Large intestine (tissue), 12 donors: ENCODE measurements at places on chromosomes 2 and 18. TPM values are rescaled to one million over a fixed set of nuclear protein-coding genes. Genes with fewer than 3 reads are reported as not detected.

DNA sequence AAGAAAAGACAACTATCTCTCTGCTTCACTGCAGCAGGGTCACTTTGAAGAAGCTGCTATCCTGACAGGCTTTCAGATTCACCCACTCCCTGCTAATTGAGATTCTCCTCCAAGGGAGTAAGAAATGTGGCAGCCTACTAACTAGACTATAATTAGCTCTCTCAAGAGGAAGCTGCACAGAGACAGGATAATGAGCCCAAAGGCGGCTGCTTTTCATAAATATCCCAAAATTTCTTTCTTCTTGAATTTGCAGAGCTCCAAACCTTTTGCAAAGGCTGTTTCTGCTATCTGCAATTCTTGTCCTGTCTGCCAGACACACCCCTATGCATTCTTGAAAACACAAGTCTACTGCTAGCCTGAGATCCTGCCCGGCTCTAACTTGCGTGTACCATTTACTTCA is 54.0 kb upstream of the RNU4ATAC start:
- DNase-seq, result no peak
- no peak overlapping the region for H3K4me3 ChIP-seq
- H3K27ac ChIP-seq, result no peak overlapping the region
- no peaks in the 10 kb centered on the region for H3K27me3 ChIP-seq
- H3K4me1 ChIP-seq, result peaks cover 6% of the 10 kb centered on the region

GRCh38 chr18:69265656-69266055 is 135.0 kb upstream of the DOK6 start:
- H3K36me3 ChIP-seq, result no peaks in the 10 kb centered on the region
- H3K27me3 ChIP-seq, result no peaks in the 10 kb centered on the region
- H3K27ac ChIP-seq, result no peak overlapping the region

LDLRAD4 gene
- polyA plus RNA-seq, result 9.1 TPM

DNA sequence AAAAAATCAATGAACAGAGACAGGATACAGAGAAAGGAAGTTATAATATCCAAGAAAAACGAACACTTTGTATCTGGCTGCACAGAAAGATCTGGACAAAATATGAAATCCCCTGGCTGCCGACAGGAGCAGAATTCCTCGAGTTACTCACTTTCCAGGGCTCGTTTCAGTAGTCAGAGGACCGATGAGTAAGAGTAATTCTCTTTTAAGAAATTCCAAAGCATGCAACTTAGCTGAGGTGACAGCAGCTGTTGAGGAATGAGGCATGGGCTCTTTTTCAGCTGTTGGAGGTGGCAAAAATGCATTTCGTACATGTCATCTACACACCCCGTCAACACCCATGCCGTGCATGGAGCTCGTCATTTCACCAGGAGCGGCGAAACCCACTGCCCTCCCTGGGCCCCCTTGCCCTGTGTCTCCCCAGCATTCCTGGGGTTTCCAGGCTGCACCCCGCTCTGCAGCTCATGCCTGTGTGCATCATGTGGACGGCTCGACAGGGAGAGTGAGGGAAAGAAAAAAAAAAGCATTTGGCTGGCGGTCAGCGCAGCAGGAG is 210.8 kb upstream of the SMIM21 start:
- no peaks in the 10 kb centered on the region for H3K27me3 ChIP-seq
- H3K4me1 ChIP-seq, result no peaks in the 10 kb centered on the region
- peak; percentile 5 for DNase-seq
- peak overlapping the region; percentile 68 for H3K27ac ChIP-seq
- H3K4me3 ChIP-seq, result peak overlapping the region; percentile 7

- H3K4me3 ChIP-seq, result peak overlapping the region; percentile 93
- peaks cover 21% of the 10 kb centered on the region for H3K36me3 ChIP-seq
- peaks cover 9% of the 10 kb centered on the region for H3K4me1 ChIP-seq
- H3K27ac ChIP-seq, result peak overlapping the region; percentile 94
These were observed 708 bp downstream of the ZNF24 start for GRCh38 chr18:35343488-35343935.

DNA sequence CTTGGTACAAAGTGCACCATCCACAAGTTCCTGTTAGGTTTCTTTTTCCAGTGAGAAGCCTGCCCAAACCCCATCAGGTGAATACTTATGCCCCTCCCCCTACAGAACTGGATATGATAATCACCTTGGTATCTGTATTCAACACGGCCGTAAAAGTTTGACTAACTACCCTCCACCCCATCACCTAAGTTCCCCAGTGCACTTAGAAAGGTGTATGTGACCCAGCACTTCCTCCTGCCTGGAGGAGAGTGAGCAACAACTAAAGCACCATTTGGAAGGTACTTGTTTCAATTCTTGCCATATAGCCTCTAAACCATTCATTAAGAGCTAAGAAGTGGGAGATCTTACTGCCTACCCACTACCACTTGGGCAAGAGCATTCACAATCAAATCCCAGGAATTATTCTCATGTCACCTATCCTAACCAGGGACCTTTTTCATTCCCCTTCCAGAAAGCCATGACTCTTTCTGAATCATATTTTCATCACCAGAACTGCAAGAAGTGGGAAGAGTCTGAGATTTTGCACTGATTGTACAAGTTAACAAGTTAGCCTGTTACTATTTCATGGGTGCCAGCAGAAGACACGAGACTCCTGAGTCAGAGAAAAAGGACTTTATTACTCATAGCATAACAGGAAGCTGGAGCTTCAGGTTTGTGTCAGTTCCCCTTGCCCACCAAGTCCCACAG is 53.5 kb upstream of the NDUFV2 start:
- no peak overlapping the region for H3K4me3 ChIP-seq
- H3K27me3 ChIP-seq, result no peaks in the 10 kb centered on the region
- no peak overlapping the region for H3K27ac ChIP-seq
- no peaks in the 10 kb centered on the region for H3K36me3 ChIP-seq

- H3K4me1 ChIP-seq, result peaks cover 13% of the 10 kb centered on the region
- H3K27me3 ChIP-seq, result peaks cover 2% of the 10 kb centered on the region
- no peaks in the 10 kb centered on the region for H3K36me3 ChIP-seq
- no peak overlapping the region for H3K27ac ChIP-seq
- H3K4me3 ChIP-seq, result no peak overlapping the region
- no peak for DNase-seq
These were observed 43.7 kb upstream of the IGFBP5 start for GRCh38 chr2:216739035-216739434.

- H3K27ac ChIP-seq, result no peak overlapping the region
- H3K4me3 ChIP-seq, result no peak overlapping the region
- no peaks in the 10 kb centered on the region for H3K27me3 ChIP-seq
- DNase-seq, result no peak
These were observed 39.8 kb downstream of the VSNL1 start for GRCh38 chr2:17580319-17580715.

DNA sequence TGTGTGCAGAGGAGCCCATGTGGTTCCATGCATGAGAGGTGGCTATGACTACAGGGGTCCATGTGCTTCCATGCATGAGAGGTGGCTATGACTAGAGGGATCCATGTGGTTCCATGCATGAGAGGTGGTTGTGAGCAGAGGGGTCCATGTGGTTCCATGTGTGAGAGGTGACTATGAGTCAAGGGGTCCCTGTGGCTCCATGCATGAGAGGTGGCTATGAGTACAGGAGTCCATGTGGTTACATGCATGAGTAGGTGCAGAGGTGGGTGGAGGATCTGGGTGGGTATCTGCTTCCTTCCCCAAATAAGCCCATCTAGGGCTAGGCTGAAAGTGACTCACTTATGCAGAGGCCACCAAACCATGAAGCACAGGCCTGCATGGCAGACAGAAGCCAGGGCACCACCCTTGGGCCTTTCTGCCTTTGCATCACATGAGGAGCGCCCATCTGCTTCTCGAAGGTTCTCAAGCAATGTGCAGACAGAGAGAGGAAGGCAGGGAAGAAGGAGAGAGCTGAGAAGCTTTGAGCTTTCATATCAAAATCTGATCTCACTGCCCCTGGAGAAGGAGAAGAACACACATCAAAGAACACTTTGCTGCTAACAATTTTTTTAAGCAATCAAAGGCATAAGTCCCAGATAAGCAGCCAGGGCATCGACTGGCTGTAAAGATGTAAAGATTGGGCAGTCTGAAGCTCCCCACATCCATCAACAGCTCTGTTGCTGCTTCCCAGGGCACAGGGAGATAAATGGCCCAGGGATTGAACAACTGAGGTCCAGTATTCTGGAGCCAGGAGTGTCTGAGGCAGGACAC is 137.6 kb downstream of the TNS1 start:
- H3K4me3 ChIP-seq, result no peak overlapping the region
- H3K27me3 ChIP-seq, result no peaks in the 10 kb centered on the region
- H3K27ac ChIP-seq, result no peak overlapping the region
- peaks cover 36% of the 10 kb centered on the region for H3K36me3 ChIP-seq
- no peak for DNase-seq

- H3K27ac ChIP-seq, result no peak overlapping the region
- no peaks in the 10 kb centered on the region for H3K4me1 ChIP-seq
- DNase-seq, result no peak
These were observed 91.0 kb upstream of the FZD5 start for GRCh38 chr2:207860685-207861084.

DNA sequence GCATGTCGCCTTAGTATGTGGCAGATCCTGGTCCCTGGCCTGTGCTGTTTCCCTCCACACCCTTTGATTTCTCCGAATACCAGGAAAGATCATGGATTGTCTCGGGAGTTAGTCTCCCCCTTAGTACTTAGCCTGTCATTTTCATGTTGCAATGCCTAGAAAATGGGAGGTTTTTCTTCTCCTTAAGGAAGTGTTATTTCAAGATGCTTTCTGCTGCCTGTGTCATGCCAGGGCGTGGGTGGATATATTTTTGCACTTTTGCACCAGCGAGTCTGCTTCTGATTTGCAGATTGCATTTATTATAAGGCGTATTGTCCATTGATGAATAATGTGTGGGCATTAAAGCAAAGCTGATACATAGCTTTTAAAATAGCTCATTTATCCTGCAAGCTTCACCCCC is 223.5 kb downstream of the NEDD4L start:
- no peak overlapping the region for H3K4me3 ChIP-seq
- H3K4me1 ChIP-seq, result peaks cover 23% of the 10 kb centered on the region
- H3K27ac ChIP-seq, result no peak overlapping the region

DNA sequence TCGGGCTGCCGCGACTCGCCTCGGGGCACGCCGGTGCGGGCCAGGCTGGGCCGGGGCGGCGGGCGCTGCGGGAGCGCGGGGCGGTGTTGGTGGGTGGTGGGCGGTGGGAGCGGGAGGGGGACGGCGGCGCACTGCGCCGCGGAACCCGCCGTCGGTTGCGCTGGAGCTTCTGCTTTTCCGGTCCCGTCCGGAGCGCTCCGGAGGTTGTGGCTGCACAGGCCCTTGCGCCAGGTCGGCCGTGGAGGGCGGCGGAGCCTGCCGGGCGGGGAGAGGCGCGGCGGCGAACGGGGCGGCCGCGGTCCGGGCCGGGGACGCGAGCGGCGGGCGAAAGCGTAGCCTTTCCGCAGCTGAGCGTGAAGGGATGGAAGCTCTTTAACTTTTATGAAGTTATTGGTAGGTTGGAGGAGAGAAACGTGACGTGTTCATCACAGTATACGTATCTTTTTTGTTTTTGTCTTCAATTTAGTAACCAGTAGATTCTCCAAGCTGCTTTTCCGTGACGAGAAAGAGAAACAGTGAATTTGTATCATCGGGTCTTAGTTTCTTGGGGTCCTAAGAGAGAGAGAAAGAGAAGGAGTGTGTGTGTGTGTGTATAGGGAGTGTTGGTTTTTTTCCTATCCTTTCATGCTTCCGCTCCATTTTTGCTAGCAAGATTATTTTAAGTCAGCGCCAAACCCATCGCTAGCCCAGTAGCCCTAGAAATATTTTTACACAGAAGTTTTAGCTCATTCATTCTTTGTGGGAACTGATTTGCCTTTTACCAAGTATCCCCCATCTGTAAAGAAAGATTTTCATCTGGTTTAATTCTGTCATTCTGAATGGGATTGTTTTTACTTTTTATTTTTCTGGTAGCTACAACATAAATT is 535 bp downstream of the ATG4B start:
- no peak for DNase-seq
- H3K4me1 ChIP-seq, result peaks cover 16% of the 10 kb centered on the region
- no peak overlapping the region for H3K27ac ChIP-seq
- peaks cover 14% of the 10 kb centered on the region for H3K36me3 ChIP-seq

ESPNL gene
- polyA plus RNA-seq, result 1.5 TPM

DNA sequence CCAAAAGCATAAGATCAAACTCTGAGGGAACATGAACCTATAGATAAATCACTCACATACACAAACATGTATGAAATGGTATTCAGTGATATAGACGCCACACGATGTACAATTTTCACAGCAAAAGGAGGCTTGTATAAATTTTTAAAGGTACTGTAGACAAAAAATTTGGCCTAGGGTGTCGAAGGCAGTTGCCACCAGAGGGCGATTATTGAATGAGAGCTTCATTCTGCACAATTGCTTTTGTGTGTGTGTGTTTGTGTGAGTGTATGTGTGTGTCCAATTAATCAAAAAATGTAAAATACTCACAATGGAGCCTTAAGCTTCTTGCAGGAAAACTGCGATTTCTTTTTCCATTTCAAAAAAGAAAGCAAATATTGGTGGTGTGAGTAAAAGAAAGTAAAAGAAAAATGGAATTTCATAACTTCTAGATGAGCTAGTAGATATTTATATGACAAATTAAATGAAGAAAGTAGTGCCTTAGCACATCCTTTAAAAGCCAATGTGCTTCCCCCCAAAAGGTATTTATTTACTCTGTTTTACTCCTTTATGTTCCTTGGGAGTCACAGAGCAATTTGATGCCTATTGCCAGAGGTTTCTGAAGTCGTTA is 800.1 kb downstream of the SATB2 start:
- DNase-seq, result no peak
- no peaks in the 10 kb centered on the region for H3K27me3 ChIP-seq
- H3K36me3 ChIP-seq, result no peaks in the 10 kb centered on the region
- H3K27ac ChIP-seq, result no peak overlapping the region
- no peak overlapping the region for H3K4me3 ChIP-seq

RMC1 gene
- 14.4 TPM for polyA plus RNA-seq

DNA sequence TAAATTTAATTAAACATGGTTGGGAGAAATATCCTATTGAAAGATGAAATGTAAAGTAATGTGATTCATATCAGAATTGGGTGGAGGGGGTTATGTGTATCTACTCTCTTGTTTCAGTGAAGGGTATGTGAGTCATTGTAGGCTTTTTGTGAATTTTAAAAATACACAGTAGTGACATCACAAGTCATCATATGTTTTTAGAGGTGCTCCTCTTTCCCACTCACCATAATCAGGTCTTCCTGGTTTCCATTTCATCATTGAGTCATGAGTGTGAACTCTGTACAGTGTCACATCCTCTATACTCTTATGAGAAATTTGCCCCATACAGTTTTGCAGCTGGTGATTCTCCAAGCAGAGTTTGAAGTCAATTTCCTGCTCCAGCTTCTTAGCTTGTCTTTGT is 18.8 kb downstream of the FSIP2 start:
- no peaks in the 10 kb centered on the region for H3K27me3 ChIP-seq
- no peaks in the 10 kb centered on the region for H3K4me1 ChIP-seq
- no peaks in the 10 kb centered on the region for H3K36me3 ChIP-seq
- no peak overlapping the region for H3K4me3 ChIP-seq
- H3K27ac ChIP-seq, result no peak overlapping the region

DNA sequence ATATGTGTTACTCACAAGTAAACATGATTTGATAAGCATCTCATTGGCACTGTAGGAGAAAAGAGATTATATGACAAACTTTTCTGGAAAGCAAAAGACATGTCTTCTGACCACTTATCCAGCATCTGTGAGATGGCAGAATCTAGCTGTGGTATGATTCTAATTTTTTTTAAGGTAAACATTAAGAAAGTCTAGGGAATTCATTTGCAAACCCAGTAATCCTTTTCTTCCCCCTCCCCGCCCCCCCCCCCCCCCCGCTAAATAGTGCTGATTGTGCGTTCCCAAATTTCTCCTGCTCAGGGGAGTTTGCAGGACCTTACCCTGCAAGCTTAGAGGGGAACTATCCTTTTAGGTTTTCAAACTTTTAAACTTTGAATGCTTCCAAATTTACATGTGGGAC is 12.1 kb downstream of the MRPL44 start:
- no peaks in the 10 kb centered on the region for H3K27me3 ChIP-seq
- DNase-seq, result no peak
- no peak overlapping the region for H3K4me3 ChIP-seq
- H3K36me3 ChIP-seq, result peaks cover 8% of the 10 kb centered on the region
- no peak overlapping the region for H3K27ac ChIP-seq
- no peaks in the 10 kb centered on the region for H3K4me1 ChIP-seq

TDRD15 gene
- not detected for polyA plus RNA-seq
